Kidney capillary endothelial cell (primary cell): ENCODE measurements at places on chromosomes 13 and 19.
A peak's percentile ranks its signal among the peaks of the same experiment; 100 is the strongest.

- no peak for DNase-seq
Observed at GRCh38 chr19:11872624-11873023, 15.0 kb upstream of the ZNF69 start.

- no peak for DNase-seq
Observed at GRCh38 chr13:28459911-28460310, 35.0 kb downstream of the FLT1 start.

GRCh38 chr13:104143760-104144416 lies 1077.7 kb upstream of the SLC10A2 start:
- peak; percentile 5 for DNase-seq

DNA sequence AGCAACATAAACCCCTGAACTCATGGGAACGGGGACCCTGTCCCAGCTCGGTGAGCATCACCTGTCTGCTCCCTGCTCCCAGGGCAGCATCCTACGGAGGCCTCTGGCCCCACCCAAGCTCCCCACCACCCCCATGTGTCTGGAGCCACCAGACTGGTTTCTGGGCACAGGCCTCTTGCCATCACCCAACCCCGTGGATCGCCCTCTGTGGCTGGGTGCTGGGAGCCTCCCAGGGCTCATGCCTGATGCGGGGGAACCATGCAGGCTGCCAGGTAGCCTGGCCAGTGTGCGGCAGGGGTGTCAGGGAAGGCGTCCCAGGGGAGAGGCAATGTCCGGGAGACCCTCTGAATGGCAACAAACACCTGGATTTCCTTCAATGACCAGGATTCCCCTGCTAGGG lies 2.7 kb downstream of the MICOS13 start:
- no peak for DNase-seq

GRCh38 chr19:14371301-14371821 lies 9.9 kb upstream of the ADGRE5 start:
- no peak for DNase-seq
